Stimulated activated CD4-positive, alpha-beta T cell treated with anti-CD3 and anti-CD28 coated beads, Interleukin-4, amount 100 ng/mL, for 1 hour (primary cell): ENCODE measurements at places on chromosomes 16 and 17.

- no peak for DNase-seq
Measured at GRCh38 chr16:89176147-89176690, 4.7 kb downstream of the CDH15 start.

GRCh38 chr16:89330177-89330856 is 112.8 kb downstream of the ZNF778 start:
- DNase-seq = peak; percentile 27

DNA sequence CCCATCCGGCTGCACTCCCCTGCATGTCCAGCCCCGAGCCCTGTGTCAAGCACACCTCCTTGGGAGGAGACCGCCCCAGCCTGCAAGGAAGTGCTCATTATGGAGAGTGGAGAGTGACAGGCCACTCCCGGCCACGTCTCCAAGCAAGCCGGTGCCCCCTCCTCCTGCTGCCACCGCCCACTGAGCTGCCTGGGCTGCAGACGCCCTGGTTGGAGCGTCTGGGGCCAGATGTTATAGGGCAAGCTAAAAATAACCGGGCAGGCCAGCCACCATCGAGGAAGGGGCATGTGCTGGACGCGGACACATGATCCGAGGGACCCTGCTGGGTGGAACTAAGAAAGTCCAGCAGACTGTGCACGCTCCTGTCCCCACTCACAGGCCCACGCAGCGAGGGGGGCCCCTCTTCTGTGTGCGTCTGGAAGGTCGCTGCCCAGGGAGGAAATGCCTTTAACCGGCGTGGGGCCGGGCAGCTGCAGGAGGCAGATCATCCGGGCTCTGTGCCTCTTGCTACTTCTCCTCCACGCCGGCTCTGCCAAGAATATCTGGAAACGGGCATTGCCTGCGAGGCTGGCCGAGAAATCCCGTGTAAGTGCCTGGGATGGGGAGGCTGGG is at the start of gene WFDC1:
TSS of gene WFDC1 (plus strand) at position 348 of the 612 bp plus-strand sequence. CDS start at position 442, 94 bp downstream.
- DNase-seq = no peak

GRCh38 chr16:21075252-21075651 is 75.4 kb downstream of the DNAH3 start:
- DNase-seq = no peak

DNA sequence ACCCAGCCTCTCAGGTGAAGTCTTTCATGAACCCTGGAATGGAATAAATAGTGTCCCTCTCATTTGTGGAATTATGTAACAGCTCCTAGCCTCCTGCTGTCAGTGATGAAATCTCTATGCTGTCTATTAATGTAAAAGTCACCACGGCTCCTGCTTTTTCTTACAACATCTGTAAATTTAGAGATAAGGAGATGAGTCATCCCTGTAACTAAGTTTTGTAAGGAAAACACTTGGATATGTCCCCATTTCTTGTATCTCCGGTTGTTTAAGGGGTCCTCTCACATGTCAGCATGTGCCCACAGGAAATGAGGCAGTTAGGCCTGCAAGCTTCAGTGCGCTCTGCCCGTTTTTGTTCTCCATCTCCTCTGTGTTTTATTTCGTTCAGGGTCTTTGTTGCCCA is 2.8 kb upstream of the NAT9 start:
- DNase-seq = no peak

- no peak for DNase-seq
Measured at GRCh38 chr17:80989586-80989913, 2.1 kb upstream of the CHMP6 start.

- no peak for DNase-seq
Measured at GRCh38 chr16:20104563-20105183, 31.0 kb upstream of the GPR139 start.

DNA sequence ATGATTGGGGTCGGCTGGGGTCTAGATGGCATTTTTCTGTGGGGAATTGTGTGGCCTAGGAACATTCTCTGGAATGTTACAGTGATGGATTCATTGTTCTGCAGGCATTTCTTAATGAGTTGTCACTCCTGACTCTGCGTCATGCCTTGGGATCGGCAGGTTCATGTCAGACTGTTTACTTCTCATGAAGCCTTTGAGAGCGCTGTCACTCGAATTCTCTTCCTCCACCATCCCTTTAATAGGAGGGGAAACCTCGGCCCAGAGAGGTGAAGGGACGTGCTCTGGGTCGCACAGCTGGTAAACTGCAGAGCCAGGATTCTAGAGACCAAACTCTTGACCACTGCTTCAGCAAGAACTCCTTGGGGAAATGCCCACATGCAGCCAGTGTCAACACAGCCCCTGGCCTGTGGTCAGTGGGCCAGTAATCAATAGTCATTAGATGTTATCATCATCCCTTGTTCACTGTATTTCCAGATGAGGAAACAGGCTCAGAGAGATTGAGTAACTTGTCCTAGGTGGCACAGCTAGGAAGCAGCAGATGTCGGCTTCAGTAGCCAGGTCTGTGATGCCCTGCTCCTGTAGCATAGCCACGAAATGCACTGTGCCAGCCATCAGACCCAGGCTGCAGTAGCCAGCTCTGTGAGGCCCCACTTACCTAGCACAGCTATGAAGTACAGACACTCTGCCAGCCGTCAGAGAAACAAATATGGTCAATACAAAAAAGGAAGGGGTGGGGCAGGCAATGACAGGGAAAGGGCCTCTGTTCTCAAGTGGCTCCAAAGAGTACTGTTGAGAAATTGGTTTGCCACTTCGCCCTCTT is 259.0 kb downstream of the CPPED1 start:
- DNase-seq = no peak

DNA sequence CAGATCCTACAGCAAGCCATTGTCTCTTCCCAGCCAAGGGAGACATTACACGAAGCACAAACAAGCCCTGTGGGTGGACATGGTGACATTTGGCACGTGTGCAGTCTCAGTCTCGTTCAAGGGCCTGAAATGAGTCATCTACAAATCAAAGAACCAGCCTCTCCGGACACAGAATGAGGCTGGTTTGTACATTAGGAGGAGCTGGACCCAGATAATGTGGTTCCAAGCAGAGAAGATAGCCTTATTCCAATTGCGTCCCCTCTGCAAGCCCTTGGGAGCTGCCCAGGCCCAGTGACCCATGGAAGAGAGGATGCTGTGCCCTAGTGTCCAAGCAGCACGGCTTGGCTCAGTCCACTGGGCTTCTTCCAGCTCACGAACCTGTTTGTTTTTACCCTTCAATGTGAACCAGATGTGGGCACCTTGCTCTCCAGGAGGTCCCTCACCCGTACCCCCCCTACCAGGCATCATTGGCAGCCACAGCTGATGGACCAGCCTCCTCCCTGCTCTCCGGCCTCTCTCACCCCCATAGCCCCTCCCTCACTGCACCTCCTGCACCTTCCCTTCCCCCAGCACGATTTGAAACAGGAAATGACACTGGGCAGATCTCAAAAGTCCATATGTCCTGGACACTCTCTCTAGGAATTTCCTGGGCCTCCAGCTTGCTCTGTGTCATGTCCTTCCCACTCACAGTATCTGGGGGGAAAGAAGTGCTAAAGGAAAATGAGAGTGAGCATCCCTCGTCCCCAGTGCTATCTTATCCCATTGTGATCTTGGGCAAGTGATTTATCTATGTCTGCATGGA is 26.2 kb downstream of the KPNA2 start:
- no peak for DNase-seq

DNA sequence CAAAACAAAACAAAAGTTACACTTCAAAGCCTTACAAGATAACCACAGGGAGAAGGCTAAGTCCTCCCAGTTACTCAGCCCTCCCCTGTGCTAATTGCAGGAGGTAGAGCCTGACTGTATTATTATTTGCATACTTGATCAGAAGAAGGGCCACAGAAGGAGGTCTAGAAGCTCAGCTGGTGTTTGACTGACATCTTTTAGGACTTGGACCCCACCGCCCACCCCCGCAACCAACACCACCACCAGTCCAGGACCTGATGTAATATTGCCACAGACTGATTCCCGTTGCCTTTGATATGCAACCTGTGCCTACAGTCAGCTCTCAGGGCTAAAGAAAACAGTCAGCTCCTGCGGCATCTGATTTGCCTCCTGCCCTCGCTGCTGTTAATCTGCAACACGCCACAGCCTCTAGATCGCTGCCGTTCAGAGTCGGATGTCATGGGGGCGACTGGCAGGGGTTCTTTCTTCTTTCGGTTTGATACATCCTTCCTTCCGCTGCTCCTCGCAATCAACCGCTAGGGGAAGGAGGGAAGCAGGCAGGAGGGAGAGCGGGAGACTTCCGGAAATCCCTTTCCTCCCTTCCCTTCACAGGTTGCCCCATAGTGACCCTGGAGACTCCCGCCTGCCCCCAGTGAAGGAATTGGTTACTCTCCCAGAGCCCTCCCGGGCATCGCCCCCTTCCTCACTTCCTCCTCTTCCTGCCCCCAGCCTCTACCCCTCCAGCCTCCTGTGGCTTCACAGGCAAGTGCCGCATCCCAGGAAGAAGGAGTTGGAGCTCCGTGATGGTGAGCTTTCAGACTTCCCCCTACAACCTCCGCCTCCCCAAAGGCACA is 90.5 kb upstream of the SOX9 start:
- peak; percentile 3 for DNase-seq

- no peak for DNase-seq
Measured at GRCh38 chr17:17726458-17727060, 45.3 kb downstream of the RAI1 start.

- no peak for DNase-seq
Measured at GRCh38 chr17:30263552-30264333, 28.0 kb downstream of the BLMH start.

DNA sequence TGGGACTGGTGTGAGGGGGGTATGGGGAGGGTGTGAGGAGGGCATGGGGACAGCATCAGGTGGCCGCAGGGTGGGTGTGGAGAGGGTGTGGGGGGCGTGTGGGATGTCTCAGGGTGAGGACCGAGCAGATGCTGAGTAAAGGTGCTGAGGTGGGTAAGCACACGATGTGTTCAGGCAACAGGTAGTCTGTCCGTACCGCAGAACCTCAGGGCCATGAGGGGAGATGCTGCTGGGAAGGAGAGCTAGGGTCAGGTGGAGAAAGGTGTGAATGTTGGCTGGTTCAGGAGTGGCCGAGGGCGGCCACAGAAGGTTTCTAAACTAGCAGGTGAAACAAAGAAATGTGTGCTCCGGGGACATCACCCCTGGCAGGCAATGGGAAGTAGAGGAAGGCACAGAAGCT is 80.0 kb upstream of the CDH5 start:
- DNase-seq = no peak

GRCh38 chr16:11712122-11712521 is 30.5 kb downstream of the TXNDC11 start:
- DNase-seq = no peak

DNA sequence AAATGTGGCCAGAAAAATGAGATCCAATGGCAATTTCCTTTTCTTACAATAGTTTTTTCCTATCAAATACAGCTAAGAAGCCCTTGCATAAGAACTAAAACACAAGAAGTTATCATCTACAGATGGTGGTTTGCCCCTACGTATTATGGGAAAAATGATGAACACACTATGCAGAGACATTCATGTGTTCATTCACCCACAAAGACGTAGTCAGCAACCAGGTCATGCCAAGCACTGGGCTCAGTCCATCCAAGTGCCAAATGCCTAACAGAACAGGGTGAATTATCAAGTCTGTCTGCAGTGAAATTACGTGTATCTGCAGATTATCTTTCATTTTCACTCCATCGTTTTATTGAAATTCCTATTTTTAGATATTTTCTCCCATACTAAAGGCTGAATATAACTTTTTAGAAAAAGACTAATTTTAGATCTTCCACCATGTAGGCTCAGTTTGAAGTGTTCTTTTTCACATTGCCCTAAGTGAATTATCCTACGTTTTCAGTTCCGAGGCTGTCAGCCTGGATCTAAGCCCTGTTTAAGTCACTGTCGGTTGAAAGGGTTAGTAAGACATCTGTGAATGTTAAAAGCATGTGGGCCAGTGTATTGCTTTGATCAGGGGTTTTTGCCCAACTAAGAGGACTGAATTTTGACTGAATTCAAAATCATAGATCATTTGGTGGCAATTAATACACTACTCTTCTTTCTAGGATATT is 78.1 kb upstream of the DHX40 start:
- no peak for DNase-seq

GRCh38 chr17:44152875-44153274 is 11.1 kb downstream of the HROB start:
- no peak for DNase-seq

GRCh38 chr16:87534030-87534653 is 41.3 kb upstream of the ZCCHC14 start:
- no peak for DNase-seq

DNA sequence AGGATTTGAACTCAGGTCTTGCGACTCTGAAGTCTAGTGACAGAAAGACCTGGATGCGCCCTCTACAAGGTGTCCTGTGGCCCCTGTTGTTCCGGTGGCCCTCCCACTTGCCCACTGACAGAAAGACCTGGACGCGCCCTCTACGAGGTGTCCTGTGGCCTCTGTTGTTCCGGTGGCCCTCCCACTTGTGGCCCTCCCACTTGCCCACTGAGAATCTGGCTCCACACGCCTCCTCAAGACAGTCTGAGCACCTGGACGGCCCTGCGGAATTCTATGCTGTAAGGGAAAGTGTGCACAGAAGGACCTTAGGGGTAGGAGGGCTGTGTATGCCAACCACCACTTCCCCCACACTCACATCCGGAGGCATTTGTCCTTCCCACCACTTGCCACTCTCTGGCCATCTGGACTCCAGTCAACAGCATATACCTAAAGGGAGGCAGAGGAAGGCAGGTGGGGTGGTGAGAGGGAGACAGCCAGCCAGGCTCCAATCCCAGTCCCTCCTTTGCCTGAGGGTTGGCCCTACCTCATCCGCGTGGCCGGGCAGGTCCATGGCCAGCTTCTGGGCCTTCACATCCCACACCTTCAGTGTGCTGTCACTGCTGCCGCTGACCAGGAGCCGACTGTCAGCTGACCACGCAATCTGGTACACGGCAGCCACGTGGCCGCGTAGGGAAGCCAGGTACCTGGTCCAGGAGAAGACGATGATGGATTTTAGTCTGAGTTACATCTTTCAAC is 9.1 kb downstream of the NLE1 start:
- DNase-seq = no peak

DNA sequence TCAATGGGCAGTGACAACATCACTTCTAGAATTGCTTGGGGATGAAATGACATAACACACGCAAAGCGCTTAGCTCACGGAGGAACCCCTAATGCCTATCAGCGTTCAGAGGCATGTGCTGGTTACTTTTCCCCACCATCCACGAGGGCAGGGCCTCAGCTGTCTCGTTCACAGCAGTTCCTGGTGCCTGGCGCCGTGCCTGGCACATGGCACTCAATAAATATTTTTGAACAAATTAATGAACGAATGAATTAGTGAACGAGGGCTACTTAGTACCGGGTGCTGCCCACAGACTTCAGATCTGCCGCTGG is 14.1 kb upstream of the CIBAR2 start:
- no peak for DNase-seq
